ENCODE measurements at places on chromosomes 5 and 9.

DNA sequence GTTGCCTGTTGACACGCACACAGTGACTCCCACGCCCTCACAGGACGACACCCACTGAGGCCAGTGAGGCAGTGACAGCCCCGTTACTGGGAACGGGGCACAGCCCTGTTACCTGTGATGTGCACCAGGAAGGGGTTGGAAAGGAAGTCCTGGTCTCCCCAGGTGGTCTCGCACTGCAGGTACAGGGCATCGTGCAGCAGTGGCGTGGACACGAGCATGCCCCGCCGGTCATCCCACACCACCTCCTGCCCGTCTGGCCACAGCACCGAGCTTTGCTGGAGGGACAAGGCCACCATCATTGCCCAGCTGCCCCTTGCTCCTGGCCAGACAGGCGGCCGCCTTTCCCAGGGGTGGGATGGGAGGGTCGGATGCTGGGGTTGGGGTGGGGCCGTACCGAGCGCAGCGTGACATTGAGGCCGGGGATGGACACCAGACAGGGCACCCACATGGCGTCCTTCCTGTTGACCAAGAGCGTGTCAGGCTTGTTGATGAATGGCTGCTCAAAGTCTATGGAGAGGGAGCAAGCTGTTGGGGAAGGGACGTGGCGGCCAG is 19.5 kb downstream of the FLT4 start:
- H3K27ac ChIP-seq, result no peak overlapping the region
- H3K4me1 ChIP-seq, result no peaks in the 10 kb centered on the region
- H3K36me3 ChIP-seq, result no peaks in the 10 kb centered on the region
- no peak for DNase-seq
- H3K4me3 ChIP-seq, result no peak overlapping the region

GRCh38 chr9:93686127-93686879 is 109.9 kb downstream of the PHF2 start:
- H3K27ac ChIP-seq, result no peak overlapping the region
- no peak for DNase-seq
- no peaks in the 10 kb centered on the region for H3K36me3 ChIP-seq
- H3K4me1 ChIP-seq, result peaks cover under 1% of the 10 kb centered on the region
- H3K4me3 ChIP-seq, result no peak overlapping the region
- H3K27me3 ChIP-seq, result no peaks in the 10 kb centered on the region

DNA sequence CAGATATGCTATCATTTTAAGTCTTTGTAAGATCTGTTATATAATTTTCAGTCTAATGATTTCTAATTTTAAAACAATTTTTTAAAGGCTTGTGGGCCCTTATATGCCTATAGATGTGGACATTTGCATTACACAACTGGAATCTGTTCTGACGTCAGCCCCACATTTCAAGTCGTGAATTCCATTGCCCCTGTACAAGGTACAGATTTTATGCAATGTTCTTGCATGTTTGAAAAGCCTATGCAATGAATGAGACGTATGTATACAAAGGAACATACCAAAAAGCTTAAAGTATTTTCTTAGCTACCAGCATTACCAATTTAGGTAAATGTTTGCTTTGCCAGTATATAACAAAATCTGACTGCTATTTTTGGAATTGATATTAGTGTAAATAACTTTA is 77.2 kb downstream of the ITGA1 start:
- no peak for DNase-seq
- no peak overlapping the region for H3K4me3 ChIP-seq
- peaks cover 15% of the 10 kb centered on the region for H3K4me1 ChIP-seq
- H3K27me3 ChIP-seq, result no peaks in the 10 kb centered on the region
- peak overlapping the region; percentile 71 for H3K27ac ChIP-seq

DNA sequence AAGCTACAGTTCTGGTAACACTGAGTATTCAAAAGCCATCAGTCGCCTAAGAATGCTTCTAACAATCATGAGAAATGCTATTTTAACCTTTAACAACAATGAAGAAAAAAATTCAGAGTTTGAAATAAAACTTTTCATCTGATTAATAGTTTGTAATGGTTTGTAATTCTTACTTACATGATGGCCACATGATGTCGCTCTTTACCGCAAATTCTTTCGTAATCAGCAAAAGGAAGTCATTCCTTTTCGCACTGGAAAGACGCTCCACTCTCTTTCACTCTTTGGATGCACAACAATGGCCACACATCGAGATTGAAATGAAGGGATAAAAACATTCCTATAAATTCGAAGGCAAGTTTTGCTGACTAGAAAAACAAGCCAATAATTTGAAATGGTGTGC is at the start of gene PCDHA7:
Gene PCDHA7 (plus strand): TSS at position 277 of the 400 bp plus-strand sequence. CDS start 115 bp downstream, at position 392.
- no peak within 1 kb of the TSS for H3K4me3 ChIP-seq
- no peaks in the 10 kb centered on the region for H3K4me1 ChIP-seq
- no peak within 1 kb of the TSS for H3K27ac ChIP-seq
- H3K36me3 ChIP-seq, result peaks cover 5% of the 10 kb centered on the region
- no peaks in the 10 kb centered on the region for H3K27me3 ChIP-seq

GRCh38 chr5:72355706-72356299 is 35.6 kb downstream of the PTCD2 start:
- no peaks in the 10 kb centered on the region for H3K4me1 ChIP-seq
- no peak overlapping the region for H3K4me3 ChIP-seq
- peak; percentile 52 for DNase-seq
- H3K27me3 ChIP-seq, result no peaks in the 10 kb centered on the region
- no peak overlapping the region for H3K27ac ChIP-seq

- H3K4me3 ChIP-seq, result no peak overlapping the region
- H3K4me1 ChIP-seq, result peaks cover 3% of the 10 kb centered on the region
- H3K27ac ChIP-seq, result peak overlapping the region; percentile 38
- peak; percentile 72 for DNase-seq
Observed at GRCh38 chr5:61280205-61280604, 51.9 kb upstream of the ZSWIM6 start.

- H3K4me1 ChIP-seq, result no peaks in the 10 kb centered on the region
- no peak overlapping the region for H3K27ac ChIP-seq
- DNase-seq, result no peak
- no peak overlapping the region for H3K4me3 ChIP-seq
Observed at GRCh38 chr5:104001136-104001535, 438.5 kb upstream of the NUDT12 start.

DNA sequence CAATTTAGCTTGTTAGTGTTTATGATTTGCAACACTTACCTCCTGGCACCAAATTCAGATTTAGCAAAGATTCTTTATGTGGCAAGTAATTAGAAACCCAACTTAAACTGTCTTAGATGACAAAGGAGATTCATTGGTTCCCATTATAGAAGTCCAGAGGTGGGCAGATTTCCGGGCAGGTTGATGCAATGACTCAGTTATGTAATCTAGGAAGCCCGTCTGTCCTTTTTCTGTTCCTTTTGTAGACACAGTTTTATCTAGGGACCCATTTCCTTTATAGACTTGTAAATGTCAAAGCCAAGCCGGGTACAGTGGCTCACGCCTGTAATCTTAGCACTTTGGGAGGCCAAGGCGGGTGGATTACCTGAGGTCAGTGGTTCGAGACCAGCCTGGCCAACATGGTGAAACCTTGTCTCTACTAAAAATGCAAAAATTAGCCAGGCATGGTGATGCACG is 20.3 kb upstream of the ANKRD33B start:
- no peak overlapping the region for H3K4me3 ChIP-seq
- no peaks in the 10 kb centered on the region for H3K4me1 ChIP-seq
- H3K36me3 ChIP-seq, result no peaks in the 10 kb centered on the region
- H3K27me3 ChIP-seq, result peaks cover 20% of the 10 kb centered on the region

GRCh38 chr5:132220491-132220890 is 7.2 kb downstream of the P4HA2 start:
- H3K36me3 ChIP-seq, result no peaks in the 10 kb centered on the region
- H3K27me3 ChIP-seq, result no peaks in the 10 kb centered on the region
- peaks cover 6% of the 10 kb centered on the region for H3K4me1 ChIP-seq
- H3K4me3 ChIP-seq, result no peak overlapping the region
- H3K27ac ChIP-seq, result no peak overlapping the region

GRCh38 chr5:71932655-71933338 is 174.5 kb upstream of the MAP1B start:
- H3K27me3 ChIP-seq, result no peaks in the 10 kb centered on the region
- DNase-seq, result peak; percentile 69
- H3K27ac ChIP-seq, result peak overlapping the region; percentile 86
- H3K4me1 ChIP-seq, result peaks cover 13% of the 10 kb centered on the region
- no peak overlapping the region for H3K4me3 ChIP-seq
- H3K36me3 ChIP-seq, result no peaks in the 10 kb centered on the region

GRCh38 chr9:124352616-124353015 is 62.6 kb downstream of the PSMB7 start:
- no peak overlapping the region for H3K27ac ChIP-seq
- no peak for DNase-seq
- no peaks in the 10 kb centered on the region for H3K4me1 ChIP-seq
- no peaks in the 10 kb centered on the region for H3K27me3 ChIP-seq
- H3K36me3 ChIP-seq, result no peaks in the 10 kb centered on the region

DNA sequence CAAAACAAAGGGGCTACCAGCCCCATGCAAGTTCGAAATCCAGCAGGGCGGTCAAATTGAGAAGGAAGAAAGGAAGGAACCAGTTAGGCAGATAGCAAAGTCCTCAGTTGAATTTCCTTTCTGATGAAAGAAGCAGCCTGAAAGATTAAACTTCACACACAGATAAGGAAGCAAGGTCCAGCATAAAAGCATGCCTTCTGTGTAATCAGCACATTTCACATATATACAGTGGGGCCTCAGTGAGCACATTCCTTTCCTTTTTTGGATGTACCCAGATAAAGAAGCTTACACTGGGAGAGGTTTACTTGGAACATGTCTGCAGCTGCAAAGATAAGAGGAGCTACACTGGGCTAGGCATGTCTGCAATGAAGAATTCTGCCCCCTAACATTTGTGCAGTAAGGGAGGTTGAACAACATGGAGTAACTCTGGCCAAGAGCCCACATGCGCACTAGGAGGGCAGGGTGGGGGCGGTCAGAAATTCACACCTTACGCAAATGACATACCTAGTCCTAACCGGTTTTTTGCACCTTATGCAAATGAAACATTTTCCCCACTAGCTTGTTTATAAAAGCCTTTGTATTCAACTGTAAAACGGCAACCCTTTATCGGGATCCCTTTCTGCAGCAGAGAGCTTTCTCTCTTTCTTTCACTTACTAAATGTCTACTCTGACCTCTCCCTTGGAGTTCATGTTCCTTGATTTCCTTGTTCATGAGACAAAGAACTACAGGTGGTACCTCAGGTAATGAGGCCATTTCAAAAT is 149.7 kb upstream of the FBXL17 start:
- no peaks in the 10 kb centered on the region for H3K27me3 ChIP-seq
- H3K27ac ChIP-seq, result peak overlapping the region; percentile 93
- DNase-seq, result peak; percentile 51
- peaks cover 22% of the 10 kb centered on the region for H3K4me1 ChIP-seq

DNA sequence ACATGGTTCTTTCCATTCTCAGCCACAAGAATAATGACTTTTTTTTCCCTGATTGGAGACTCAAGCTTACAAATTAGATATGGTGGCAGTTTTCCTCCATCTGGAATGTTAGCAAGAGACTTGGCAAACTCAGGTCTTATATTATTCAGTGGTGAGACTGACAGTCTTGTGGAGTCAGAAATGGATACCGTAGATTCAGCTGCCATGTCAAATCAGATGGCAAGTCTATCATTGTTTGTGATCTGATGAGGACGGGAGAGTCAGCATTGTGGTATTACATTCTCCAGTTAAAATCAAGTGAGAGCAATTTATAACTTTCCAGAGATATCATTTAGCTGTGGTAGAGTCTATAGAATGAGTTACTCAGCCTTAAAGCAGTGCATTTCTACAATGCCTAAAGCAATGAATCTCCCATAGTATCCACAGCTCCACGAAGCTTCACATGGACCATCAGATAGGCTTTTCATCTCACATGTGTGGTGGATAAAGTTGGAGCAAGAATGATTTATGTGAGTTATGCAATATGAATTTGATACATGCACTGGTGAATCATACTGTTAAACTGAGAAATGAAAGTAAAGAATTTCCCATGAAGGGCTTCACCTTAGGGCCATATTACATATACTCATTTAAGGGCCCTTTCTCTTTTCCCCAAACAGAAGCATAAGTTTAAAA is 430.6 kb downstream of the ZNF608 start:
- no peak overlapping the region for H3K4me3 ChIP-seq
- no peaks in the 10 kb centered on the region for H3K36me3 ChIP-seq
- no peaks in the 10 kb centered on the region for H3K27me3 ChIP-seq
- H3K27ac ChIP-seq, result no peak overlapping the region
- no peaks in the 10 kb centered on the region for H3K4me1 ChIP-seq
- no peak for DNase-seq

DNA sequence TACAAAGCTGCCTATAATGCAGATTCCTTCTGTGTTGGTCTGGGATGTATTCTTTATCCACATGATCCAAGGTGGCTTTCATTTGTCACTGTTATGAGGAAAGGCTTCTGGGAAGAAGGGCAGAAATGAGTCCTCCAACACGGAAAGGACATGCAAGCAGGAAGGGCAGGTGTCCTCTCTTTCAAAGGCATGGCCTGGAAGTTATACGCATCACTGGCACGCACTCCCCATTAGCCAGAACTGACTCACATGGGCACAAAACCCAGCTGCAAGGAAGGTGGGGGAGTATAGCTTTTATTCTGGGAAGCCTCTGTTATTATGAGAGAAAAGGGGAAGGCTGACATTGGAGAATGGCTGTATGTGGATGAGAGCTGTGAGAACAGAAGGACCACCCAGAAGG is 141.3 kb upstream of the ZNF618 start:
- no peak overlapping the region for H3K4me3 ChIP-seq
- no peaks in the 10 kb centered on the region for H3K27me3 ChIP-seq
- DNase-seq, result no peak
- H3K36me3 ChIP-seq, result no peaks in the 10 kb centered on the region

DNA sequence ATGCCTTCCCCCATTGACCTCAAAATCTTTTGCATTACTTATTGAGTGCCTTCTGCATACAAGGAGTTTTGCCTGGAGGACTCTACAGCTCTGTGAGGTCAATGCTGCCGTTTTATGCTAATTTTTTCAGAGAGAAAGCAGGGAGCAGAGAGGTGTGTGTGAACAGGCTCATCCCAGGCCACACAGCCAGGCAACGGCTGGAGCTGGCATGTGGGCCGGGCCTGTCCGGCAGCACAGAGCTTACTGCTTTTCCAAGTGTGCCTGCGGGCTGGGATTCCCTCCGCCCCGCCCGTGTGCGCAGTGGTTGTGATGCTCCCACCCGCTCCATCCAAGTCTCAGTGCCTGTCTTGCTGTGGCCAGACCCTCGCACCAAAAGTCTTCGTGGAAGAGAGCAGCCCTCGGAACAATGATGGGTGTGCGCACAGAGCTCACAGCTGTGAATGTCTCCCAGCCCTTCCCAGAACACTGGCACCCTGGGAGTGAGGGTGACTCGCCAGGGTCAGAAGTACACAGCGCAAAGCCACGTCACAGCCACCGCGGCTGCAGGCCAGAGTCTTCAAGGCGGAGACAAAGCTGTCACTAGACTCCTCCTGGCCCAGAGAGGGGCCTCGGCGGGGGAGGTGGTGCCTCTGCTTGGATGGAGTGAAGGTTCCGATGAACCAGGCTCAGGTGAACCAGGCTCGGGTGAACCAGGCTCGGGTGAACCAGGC is 82.8 kb downstream of the COL5A1 start:
- no peaks in the 10 kb centered on the region for H3K36me3 ChIP-seq
- H3K27ac ChIP-seq, result no peak overlapping the region
- no peak for DNase-seq
- H3K27me3 ChIP-seq, result no peaks in the 10 kb centered on the region

- H3K27ac ChIP-seq, result no peak overlapping the region
- no peaks in the 10 kb centered on the region for H3K27me3 ChIP-seq
- H3K36me3 ChIP-seq, result no peaks in the 10 kb centered on the region
- H3K4me1 ChIP-seq, result no peaks in the 10 kb centered on the region
Observed at GRCh38 chr5:5800801-5801761, 378.6 kb downstream of the ICE1 start.

GRCh38 chr5:179261301-179262125 is 83.7 kb downstream of the ADAMTS2 start:
- no peaks in the 10 kb centered on the region for H3K36me3 ChIP-seq
- H3K27ac ChIP-seq, result no peak overlapping the region
- H3K27me3 ChIP-seq, result no peaks in the 10 kb centered on the region
- H3K4me1 ChIP-seq, result peaks cover 23% of the 10 kb centered on the region
- DNase-seq, result peak; percentile 66

All from hepatocyte (in vitro differentiated cells).